ENCODE measurements at places on chromosomes 5 and 9. TPM values are rescaled to one million over a fixed set of nuclear protein-coding genes. Genes with fewer than 3 reads are reported as not detected.

GRCh38 chr5:69043655-69043996 is 50.2 kb upstream of the SLC30A5 start:
- DNase-seq: no peak

Gene PPP1R2B
- total RNA-seq: not detected

Gene BAAT
- total RNA-seq: not detected

Gene LPCAT1
- total RNA-seq: 68.7 TPM

DNA sequence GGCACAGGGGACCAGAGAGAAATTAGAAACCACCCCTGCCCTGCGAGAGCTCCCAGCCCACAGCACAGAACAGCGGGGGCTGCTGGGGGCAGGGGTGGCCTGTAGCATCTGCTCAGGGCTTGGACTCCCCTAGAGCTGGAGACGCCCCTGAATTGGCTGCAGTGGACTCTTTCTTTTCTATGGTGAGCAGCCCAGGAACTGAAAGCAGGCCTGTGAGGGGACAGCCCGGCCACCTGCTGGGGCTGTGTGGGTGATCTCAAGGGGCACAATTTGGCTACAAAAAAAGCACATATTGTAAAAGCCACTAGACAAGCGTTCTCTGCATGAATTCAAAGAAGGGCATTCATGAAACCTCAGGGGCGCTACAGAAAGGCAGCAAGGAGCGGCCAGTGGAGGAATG is 57.5 kb upstream of the ICE1 start:
- DNase-seq: no peak

DNA sequence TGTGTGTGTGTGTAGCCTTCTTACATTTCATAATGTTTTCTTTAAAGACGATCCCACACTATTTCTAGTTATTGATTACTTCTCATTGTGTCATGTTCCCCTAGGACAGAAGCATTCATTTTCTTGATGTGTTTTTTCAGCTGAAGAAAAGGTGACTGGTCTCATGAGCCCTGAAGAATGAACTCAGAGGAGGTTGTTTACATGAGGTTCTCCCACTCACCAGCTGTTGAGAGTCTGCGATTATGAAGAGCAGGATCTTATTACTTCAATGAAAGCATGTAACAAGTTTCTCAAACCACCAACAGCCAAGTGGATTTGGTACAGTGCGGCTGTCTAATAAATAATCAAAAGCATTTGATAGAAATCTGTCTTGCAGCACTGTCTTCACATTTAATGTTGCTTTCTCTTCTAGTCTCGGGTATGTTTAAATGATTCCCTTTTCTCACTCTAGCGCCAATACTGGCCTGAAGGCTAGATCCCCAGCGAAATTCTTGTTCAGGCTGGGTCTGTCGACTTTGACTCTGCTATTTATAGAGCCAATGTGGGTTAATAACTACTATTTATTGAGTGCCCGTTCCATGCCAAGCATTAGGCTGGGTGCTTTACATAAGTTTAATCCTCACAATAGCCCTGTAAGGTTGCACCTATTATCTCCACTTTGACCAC is 9.6 kb upstream of the FSD1L start:
- DNase-seq: no peak

DNA sequence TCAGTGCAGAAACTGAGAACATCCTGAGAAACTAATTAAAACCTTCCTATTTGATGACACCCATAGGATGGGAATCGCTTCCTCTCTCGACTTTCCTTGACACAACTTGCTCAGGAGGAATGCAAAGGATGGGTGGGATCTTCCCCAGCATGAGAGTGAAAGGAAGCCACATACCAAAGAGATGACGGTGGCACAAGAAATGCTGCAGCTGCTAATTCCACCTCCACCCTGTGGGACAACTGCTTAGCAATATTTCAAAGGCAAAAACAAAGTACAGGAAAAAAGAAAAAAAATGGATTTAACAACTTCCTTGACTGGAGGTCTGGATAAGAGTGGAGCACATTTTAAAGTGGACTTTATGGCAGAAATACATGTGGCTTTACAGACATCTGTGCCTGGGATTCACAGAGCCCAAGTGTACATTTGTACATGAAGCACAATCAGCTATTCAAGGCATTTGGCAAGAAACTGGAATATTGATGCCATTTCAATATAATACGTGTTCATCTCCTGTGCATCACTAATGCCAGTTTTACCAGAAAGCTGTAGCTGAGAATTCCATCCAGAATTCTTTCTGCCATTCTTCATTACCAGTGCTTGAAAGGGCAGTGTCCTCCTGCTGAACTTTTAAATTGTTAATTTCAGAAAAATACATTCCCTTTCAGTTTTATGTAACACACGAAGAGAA is 359.2 kb upstream of the ACTBL2 start:
- no peak for DNase-seq

GRCh38 chr5:80082731-80083100 is 47.6 kb downstream of the THBS4 start:
- peak; percentile 89 for DNase-seq

Gene GPR150
- not detected for total RNA-seq

- no peak for DNase-seq
These were observed 950.6 kb upstream of the NUDT12 start for GRCh38 chr5:104513121-104513602.

- DNase-seq: no peak
These were observed 624.2 kb downstream of the PRR16 start for GRCh38 chr5:121088341-121088740.

DNA sequence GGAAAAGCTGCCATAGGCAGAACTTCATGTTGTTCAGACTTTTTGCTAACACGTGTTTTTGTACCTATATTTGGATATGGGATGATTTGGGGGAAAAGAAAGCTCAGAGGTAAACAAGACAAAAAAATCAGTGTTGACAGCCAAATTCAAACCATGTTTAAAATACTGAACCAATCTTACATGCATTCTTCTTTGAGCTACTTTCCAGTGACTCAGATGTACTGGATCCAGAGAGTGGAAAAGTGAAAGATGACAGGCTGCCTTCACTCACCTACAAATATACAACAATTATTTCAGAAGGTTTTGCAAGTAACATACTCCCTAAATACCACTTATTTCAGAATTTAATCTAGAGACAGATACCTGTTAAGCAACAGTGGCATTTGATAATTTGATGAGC is 165.7 kb downstream of the MPDZ start:
- DNase-seq: no peak

Measured in aorta (tissue), 5 donors.